ENCODE measurements at places on chromosomes 1 and 21.

DNA sequence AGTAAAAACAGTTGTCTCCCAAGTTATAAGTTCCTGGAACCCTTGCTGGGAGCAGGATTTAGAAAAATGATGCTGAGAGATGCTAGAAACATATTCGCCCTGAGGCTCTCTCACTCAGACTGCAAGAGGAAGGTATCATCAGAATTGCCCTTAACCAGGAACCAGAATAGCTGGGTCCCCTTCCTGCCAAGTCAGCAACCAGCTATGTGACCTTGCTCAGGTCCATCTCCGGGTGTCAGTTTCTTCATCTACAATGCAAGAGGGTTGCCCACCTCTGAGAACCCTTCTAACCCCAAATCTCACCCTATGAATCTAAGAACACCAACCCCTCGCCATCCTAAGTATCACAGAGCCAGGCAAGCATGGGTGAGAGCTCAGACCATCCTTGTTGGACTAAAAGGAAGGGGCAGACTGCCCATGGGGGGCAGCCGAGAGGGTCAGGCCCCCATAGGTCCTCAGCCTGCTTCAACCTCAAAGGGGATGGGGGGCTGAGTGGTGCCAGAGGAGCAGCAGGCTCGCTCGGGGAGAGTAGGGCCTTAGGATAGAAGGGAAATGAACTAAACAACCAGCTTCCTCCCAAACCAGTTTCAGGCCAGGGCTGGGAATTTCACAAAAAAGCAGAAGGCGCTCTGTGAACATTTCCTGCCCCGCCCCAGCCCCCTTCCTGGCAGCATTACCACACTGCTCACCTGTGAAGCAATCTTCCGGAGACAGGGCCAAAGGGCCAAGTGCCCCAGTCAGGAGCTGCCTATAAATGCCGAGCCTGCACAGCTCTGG, 390 bp upstream of the S100A9 start:
- no peak for DNase-seq

DNA sequence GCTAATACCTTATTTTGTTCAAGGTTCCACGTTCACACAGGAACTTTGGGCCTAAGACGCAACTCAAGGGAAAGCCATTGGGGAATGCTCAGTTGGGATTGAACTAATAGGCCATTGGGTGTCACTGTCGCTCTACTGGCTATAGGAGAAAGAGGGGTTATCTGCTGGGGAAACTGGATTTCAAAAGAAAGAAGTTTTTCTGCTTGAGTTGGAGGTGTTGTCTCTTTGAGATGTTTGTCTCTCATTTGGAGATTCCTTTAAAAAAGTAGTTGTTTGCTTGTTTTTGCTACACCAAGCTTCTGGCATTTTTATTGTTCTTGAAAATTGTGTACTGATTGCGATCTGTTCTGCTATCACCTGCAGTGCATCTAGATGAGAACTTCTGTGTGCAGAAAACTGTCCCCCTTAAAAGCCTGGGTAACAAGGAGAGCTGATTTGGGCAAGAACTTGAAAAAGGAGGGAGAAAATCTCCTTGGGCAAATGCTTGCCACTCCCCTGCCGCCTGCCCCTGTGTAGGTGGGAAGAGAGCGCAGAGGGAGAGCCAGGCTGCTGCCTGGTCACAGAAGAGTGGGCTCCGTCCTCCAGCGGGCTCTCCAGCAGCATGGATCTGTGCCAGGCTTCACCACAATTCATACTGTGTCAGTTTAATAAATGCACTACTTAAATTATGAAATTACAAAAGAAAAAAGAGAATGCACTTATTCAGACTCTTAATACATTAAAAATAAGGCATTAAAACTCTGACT, 39.9 kb downstream of the PEX14 start:
- peak; percentile 49 for DNase-seq

- DNase-seq, result no peak
Observed at GRCh38 chr1:228542981-228543380, 55.8 kb downstream of the RNF187 start.

- DNase-seq, result peak; percentile 41
Observed at GRCh38 chr1:98674075-98674781, 12.7 kb downstream of the SNX7 start.

Measured in cardiac fibroblast (primary cell).